Karpas-422 (cell line): ENCODE measurements at places on chromosomes 2 and 18. TPM values are rescaled to one million over a fixed set of nuclear protein-coding genes. Genes with fewer than 3 reads are reported as not detected.

ST6GAL2 gene
- 0.47 and 0.82 TPM in 2 replicates for total RNA-seq

TRIM43 gene
- total RNA-seq = not detected in 2 replicates

EFHD1 gene
- not detected in 2 replicates for total RNA-seq

SERPINB7 gene
- 2.8 TPM in 1 of 2 replicates, not detected in the other for total RNA-seq

TUBA3E gene
- total RNA-seq = not detected in 2 replicates

ZSCAN30 gene
- total RNA-seq = 22.0 and 27.4 TPM in 2 replicates

GPR155 gene
- total RNA-seq = 0.69 and 1.0 TPM in 2 replicates

GPBAR1 gene
- 0.29 and 0.82 TPM in 2 replicates for total RNA-seq

CHRNG gene
- not detected in 2 replicates for total RNA-seq

SRD5A2 gene
- total RNA-seq = 0.04 TPM in 2 replicates

NDUFAF7 gene
- total RNA-seq = 28.4 and 42.2 TPM in 2 replicates

DNA sequence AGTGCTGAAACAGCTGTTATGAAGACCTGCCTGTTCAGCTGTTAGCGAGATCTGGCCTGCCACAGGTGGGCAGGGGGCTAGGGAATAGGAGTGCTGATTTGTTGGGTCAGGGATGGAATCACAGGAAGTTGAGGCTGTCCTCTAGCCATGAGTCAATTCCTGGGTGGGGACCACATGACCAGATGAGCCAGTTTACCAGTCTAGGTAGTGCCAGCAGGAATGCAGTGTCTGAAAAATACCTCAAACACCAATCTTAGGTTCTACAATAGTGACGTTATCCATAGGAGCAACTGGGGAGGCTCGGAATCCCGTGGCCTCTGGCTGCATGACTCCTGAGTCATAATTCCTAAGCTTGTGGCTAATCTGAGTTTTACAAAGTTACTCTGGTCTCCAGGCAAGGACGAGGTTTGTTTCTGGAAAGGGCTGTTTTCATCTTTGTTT lies 44.9 kb downstream of the DYSF start:
- no peak for DNase-seq

- DNase-seq = peak; percentile 56
These were observed 33.4 kb upstream of the KLHL29 start for GRCh38 chr2:23351388-23352141.

DNA sequence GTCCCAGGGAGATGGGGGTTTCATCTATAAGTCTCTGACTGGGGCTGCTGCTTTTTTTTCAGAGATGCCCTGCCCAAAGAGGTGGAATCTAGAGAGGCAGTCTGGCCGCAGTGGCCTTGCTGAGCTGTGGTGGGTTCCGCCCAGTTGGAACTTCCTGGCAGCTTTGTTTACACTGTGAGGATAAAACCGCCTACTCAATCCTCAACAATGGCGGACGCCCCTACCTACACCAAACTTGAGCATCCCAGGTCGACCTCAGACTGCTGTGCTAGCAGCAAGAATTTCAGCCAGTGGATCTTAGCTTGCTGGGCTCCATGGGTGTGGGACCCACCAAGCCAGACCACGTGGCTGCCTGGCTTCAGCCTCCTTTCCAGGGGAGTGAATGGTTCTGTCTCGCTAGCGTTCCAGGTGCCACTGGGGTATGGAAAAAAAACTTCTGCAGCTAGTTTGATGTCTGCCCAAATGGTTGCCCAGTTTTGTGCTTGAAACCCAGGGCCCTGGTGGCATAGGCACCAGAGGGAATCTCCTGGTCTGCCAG lies 152.6 kb upstream of the CYP26B1 start:
- no peak for DNase-seq

- DNase-seq = no peak
These were observed 168.3 kb upstream of the VRK2 start for GRCh38 chr2:57878171-57878865.

DNA sequence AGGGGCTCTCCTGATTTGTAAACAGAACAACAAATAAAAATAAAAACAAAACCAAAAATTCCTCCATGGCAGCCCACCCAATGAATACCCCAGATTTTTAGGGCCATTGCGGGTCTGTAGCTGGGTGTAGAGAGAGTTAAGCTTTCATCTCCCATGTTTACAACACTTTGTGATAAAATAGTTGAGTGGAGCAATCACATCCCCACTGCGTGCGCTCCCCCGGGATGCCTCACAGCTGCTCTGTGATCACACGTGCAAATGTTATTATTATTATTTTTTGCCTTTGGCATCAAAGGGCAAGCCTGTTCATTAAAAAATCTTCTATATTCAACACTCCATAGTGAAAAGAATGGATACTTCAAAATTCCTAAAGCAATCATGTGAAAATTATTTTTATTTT lies 118.0 kb downstream of the MBP start:
- no peak for DNase-seq

- DNase-seq = no peak
These were observed 86.5 kb downstream of the ZNF516 start for GRCh38 chr18:76408480-76409067.

DNA sequence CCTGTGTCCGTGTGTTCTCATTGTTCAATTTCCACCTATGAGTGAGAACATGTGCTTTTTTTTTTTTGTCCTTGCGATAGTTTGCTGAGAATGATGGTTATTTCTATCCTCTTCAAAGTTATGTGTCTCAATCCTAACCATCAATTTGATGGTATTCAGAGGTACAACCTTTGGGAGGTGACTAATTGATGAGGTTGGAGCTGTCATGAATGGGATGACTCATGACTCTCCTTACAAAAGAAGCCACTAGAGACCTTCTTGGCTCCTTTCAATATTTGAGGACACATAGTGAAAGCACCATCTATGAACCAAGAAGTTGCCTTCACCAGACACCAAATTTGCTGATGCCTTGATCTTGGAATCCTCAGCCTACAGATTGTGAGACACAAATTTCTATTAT lies 677.1 kb upstream of the DDX18 start:
- no peak for DNase-seq

DNA sequence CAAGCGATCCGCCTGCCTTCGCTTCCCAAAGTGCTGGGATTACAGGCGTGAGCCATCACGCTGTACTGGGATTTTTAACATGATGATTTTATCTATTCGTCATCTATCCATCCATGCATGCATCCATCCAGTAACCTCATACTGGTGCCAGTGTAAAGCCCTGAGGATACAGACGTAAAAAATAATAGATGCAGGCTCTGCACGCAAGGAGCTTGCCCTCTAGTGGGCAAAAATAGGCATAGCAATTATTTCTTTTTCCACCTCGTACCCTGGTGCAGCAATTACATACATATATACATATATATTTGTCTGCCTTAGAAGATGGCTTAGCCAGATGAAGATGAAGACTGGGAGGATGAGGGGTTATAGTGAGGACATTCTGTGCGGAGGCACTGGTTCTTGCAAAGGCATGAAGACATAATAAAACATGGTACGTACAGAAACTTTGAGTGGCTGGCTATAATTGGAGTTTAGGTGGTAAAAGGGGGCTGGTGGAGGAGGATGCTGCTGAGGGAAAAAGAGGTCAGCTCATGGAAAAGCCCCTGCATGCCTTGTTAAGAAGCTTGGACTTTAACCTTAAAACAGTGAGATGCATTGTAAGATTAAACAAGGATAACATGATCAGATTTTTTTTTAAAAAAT lies 19.6 kb upstream of the RPIA start:
- DNase-seq = peak; percentile 85

- no peak for DNase-seq
These were observed 58.2 kb upstream of the DYNC1I2 start for GRCh38 chr2:171629113-171629512.

- DNase-seq = no peak
These were observed 680.7 kb downstream of the NR4A2 start for GRCh38 chr2:155651851-155652250.

GRCh38 chr2:179201869-179202268 lies 62.8 kb downstream of the SESTD1 start:
- no peak for DNase-seq

GRCh38 chr2:133780099-133780996 lies 212.1 kb upstream of the NCKAP5 start:
- DNase-seq = peak; percentile 85

GRCh38 chr2:137182071-137182470 lies 416.7 kb downstream of the THSD7B start:
- no peak for DNase-seq

GRCh38 chr2:195823206-195823605 lies 166.2 kb downstream of the SLC39A10 start:
- DNase-seq = no peak

DNA sequence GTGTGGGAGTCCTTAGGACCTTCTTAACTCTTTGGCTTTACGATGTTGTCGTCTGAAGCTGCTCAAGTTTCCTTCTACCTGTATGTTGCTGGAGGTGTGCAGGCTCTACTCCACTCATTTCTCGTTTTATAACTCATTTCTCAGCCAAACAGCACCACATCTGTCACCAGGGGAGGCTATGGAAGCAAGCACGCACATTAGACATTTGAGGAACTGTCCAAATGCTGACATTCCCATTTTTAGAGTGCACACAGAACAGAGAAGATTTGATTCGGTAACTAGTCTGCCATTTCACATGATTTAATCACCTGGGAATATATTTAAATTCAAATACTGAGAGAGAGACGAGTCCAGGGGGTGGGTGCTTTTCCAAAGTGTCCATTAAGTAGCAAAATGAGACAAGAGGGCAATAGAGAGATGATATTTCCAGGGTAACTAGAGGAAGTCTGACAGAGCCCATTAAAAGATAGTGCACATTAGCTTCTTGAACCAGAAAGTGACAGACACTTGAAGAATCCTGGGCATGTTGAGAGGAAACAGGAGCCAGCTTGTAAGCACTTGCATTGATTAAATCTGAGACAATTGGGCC lies 793.3 kb downstream of the TDRD15 start:
- DNase-seq = no peak

DNA sequence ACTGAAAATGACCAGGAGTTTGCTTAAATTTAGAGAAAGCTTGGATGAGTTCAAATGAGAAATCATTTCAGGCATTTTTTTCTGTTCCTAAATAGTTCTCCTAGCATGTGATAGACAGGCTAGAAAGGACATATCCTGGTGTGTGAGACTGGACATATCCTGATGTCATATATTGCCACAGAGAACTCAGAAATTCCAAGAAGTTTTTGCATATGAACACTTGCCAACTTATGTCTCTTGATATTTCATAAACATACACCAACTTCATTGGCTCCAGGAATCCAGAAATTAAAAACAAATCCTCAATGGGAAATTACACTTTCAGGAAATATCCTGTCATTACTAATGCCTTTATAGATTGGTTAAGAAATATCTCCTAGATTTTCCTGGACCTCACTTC lies 2.9 kb upstream of the SERPINB4 start:
- DNase-seq = no peak

DNA sequence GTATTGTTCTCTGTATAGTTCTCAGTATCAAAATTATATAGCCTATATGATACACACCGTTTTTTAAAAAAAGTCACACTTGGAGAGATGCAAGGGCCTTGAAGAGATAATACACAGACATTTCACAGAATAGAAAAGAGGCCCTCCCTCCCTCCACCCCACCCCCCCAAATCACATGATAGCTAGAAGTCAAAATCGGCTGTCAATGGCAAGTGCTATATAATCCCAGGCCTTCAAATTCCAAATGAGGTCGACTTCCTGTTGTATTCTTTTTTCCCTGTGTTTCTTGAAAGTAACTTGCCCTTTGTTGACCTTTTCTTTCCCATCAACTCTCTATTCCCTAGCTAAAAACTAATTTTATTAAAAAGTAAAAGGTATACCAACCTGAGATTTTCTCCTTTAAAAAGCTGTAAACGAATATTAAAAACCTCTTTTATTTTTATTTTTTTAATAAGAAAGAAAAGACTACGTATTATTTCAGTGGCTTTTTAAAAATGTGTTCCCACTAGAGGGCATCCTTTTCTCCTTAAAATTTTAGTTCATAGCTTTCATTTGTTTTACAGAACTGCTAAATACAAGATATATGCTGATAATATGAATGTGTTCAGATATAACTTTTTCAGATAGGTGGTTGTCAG lies 46.6 kb downstream of the KCMF1 start:
- peak; percentile 66 for DNase-seq
